ENCODE measurements at places on chromosomes 1 and 21. TPM values are rescaled to one million over a fixed set of nuclear protein-coding genes. Genes with fewer than 3 reads are reported as not detected.

DNA sequence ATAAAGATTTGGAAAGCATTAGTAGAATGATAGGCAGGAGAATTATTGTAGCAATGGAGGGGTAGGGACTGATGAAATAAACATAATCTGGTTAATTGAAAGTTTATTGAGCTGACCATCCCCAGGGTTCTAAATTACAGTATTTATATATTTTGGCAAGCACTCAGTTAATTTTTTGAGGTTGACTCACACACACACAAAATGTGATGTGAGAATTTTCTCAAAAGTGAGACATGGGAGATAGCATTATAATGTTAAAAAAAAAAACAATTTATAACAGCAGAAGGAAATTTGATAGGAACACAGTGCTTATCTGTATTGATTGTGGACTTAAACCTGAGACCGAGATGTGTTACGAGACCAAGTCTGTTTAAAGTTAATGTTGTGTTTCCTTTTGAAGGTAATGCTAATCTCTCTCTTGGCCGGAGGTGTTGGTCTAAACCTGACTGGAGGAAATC, 24.6 kb downstream of the TRIM45 start:
- DNase-seq: no peak
- no peak overlapping the region for H3K27ac ChIP-seq
- H3K4me3 ChIP-seq: no peak overlapping the region
- H3K4me1 ChIP-seq: peaks cover 17% of the 10 kb centered on the region
- no peaks in the 10 kb centered on the region for H3K27me3 ChIP-seq
- peaks cover 72% of the 10 kb centered on the region for H3K36me3 ChIP-seq

DNA sequence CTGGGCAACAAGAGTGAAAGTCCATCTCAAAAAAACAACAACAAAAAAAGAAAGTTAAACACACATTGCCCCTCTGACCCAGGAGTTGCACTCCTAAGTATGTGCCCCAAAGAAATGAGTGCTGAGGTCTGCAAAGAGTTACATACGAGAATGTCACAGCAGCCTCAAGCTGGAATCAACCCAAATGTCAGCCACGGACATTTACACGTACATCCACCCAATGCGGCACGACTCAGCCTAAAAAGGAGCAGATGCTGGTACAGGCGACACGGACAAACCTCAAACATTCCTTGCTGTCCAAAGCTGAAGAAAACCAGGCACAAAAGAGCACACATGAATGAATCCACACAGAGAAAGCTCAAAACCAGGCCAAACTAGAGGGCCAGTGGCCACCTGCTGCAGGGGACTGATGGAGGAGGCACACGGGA, 46.8 kb upstream of the ECE1 start:
- peaks cover 83% of the 10 kb centered on the region for H3K4me1 ChIP-seq
- peaks cover 28% of the 10 kb centered on the region for H3K36me3 ChIP-seq
- DNase-seq: no peak
- peak overlapping the region; percentile 7 for H3K27ac ChIP-seq
- no peak overlapping the region for H3K4me3 ChIP-seq
- no peaks in the 10 kb centered on the region for H3K27me3 ChIP-seq

DNA sequence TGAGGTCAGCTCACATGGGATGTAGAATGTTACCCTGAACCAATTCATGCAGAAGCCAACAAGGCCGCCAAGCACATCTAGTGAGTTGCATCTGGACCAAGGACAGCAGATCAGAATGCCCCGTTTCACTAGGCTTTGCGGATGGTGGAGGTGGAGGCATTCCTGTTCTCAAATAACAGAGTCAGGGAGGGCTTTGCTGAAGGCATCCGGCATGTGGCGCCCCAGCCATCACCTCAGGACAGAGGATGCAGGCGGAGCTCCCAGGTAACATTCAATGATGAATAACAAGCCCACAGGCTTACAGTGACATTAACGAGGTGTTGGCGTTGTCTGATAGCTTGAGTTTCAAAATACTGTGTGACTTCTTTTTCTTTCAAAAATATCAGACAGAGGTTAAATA, 476.2 kb downstream of the CAMTA1 start:
- DNase-seq: peak; percentile 27
- peaks cover 2% of the 10 kb centered on the region for H3K27me3 ChIP-seq
- H3K4me1 ChIP-seq: no peaks in the 10 kb centered on the region
- no peaks in the 10 kb centered on the region for H3K36me3 ChIP-seq
- no peak overlapping the region for H3K4me3 ChIP-seq

GRCh38 chr1:235887676-235888075, 21.0 kb upstream of the LYST start:
- DNase-seq: no peak
- H3K27me3 ChIP-seq: no peaks in the 10 kb centered on the region
- H3K36me3 ChIP-seq: peaks cover 1% of the 10 kb centered on the region
- peak overlapping the region; percentile 92 for H3K27ac ChIP-seq

DNA sequence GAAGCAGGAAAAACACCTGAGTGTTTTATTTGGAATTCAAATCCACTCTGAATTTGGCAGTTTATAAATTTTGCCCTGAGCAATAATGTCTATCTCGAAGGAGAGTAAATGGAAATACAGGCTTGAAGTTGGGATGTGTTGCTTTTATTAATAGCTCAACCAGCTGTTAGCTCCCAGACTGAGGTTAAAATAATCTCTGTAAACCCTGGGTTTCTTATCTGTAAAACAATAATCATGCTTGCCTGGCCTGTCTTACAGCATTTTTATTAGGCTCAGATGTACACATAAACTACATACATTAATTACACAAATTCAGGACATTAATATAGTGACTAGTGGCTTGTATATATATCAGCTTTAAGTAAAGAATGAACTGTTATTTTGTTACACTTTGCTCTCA, 148.5 kb downstream of the GALNT2 start:
- no peak overlapping the region for H3K27ac ChIP-seq
- no peak overlapping the region for H3K4me3 ChIP-seq
- no peaks in the 10 kb centered on the region for H3K27me3 ChIP-seq
- H3K36me3 ChIP-seq: peaks cover 23% of the 10 kb centered on the region

DNA sequence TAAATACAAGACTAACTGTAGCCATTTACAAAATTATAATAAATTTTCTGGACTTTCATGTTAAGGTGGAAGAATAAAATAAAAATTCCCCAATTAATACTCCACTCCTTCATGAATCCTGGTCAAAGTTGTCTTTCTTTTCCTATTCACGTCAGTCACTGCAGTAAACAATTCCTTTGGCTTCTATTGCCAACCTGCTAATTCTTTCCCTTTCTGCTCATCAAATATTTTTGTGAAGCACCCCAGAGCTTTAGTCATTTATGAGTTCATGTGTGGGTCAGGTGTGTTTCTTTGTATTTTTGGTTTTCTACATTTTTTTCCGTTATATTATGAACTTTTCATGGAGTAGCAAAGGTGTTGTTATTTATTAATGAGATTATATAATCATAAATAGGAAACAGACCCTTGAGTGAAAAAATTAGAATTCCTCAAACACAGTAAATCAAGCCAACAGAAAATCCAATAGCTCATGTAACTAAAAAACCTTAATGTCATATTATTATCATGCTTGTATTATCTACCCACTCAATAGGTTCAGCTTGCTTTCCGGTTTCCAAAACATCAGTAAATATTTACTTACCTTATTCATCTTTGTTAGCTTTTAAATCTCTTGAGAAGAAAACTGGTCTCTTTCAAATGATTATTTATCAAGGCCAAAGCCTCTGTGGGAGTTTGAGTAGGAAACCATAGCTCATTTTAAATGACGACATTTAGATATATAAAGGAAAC, 29.6 kb upstream of the PLA2G4A start:
- H3K27ac ChIP-seq: no peak overlapping the region
- DNase-seq: no peak
- H3K4me3 ChIP-seq: no peak overlapping the region
- peaks cover 3% of the 10 kb centered on the region for H3K27me3 ChIP-seq
- H3K36me3 ChIP-seq: no peaks in the 10 kb centered on the region
- H3K4me1 ChIP-seq: no peaks in the 10 kb centered on the region

GRCh38 chr1:63651161-63651701, 58.0 kb downstream of the PGM1 start:
- peak overlapping the region; percentile 64 for H3K4me3 ChIP-seq
- H3K27me3 ChIP-seq: no peaks in the 10 kb centered on the region
- peak overlapping the region; percentile 90 for H3K27ac ChIP-seq
- peaks cover 29% of the 10 kb centered on the region for H3K4me1 ChIP-seq
- peaks cover 55% of the 10 kb centered on the region for H3K36me3 ChIP-seq

- no peak overlapping the region for H3K27ac ChIP-seq
- peaks cover 6% of the 10 kb centered on the region for H3K4me1 ChIP-seq
- no peaks in the 10 kb centered on the region for H3K36me3 ChIP-seq
These were observed 32.5 kb upstream of the HMCN1 start for GRCh38 chr1:185701650-185702049.

GRCh38 chr1:241701483-241702295, 49.6 kb downstream of the WDR64 start:
- H3K4me3 ChIP-seq: no peak overlapping the region
- peaks cover 3% of the 10 kb centered on the region for H3K4me1 ChIP-seq
- no peaks in the 10 kb centered on the region for H3K27me3 ChIP-seq
- no peaks in the 10 kb centered on the region for H3K36me3 ChIP-seq
- DNase-seq: peak; percentile 40

DNA sequence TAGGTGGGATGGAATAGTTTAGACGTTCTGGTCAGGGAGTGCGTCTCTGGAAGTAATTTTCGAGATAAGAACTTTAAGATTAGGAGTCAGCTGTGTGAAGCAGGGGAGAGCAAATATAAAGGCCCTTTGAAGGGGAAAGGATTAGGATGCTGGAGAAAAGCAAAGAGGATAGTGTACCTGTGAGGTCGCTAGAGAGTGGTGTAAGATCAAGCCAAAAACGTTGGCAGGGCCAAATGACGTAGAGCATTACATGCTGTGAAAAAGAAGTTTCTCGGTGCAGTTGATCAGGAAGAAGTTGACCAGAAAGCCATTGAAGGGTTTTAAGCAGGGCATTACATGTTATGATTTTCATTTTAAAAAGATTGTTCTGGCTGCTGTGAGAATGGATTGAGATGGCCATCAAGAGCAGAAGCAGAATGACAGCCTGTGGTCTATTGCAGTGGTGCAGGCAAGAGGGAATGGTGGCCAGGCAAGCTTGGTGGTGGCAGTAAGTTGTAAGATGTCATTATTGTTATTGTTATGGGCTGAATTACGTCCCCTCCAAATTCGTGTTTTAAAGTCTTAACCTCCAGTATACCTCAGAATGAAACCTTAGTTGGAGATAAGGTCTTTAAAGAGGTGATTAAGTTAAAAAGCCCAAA, 113.6 kb upstream of the KIF26B start:
- DNase-seq: no peak
- no peak overlapping the region for H3K27ac ChIP-seq
- H3K4me1 ChIP-seq: no peaks in the 10 kb centered on the region
- no peak overlapping the region for H3K4me3 ChIP-seq
- no peaks in the 10 kb centered on the region for H3K36me3 ChIP-seq
- no peaks in the 10 kb centered on the region for H3K27me3 ChIP-seq

DNA sequence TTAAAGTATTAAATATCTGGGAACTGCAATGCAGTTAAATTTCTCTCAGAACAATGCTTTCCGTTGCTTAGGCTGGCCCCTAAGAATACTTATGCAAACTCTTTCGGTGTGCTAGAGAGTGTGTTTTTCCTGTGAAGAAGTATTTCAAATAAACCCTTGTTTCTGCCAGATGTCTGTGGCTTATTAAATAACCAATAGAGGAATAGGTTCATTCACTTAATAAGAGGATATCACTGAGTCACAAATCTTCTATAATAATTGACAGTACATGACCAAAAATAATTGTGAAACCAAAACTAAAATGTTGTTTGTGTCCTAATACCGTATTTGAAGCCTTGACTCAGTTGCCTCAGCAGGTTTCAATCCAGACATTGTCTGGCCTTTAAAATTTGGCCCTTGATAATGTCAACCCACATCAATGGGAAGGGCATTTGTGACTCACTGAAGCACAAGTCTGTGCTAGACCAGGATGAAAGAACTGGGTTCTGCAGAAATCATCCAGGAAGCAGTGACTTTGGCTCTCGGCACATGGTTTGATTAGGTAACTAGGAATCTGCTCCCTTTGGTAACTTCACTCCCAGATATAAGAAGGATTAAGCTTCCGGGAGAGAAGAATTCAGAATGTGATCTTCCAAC, 104.2 kb upstream of the BARHL2 start:
- peaks cover 8% of the 10 kb centered on the region for H3K27me3 ChIP-seq
- H3K36me3 ChIP-seq: no peaks in the 10 kb centered on the region
- H3K4me1 ChIP-seq: no peaks in the 10 kb centered on the region

GRCh38 chr1:89454845-89455521, 69.6 kb upstream of the LRRC8B start:
- H3K36me3 ChIP-seq: no peaks in the 10 kb centered on the region
- peaks cover 23% of the 10 kb centered on the region for H3K4me1 ChIP-seq
- peaks cover 38% of the 10 kb centered on the region for H3K27me3 ChIP-seq
- no peak overlapping the region for H3K27ac ChIP-seq
- peak; percentile 91 for DNase-seq

DNA sequence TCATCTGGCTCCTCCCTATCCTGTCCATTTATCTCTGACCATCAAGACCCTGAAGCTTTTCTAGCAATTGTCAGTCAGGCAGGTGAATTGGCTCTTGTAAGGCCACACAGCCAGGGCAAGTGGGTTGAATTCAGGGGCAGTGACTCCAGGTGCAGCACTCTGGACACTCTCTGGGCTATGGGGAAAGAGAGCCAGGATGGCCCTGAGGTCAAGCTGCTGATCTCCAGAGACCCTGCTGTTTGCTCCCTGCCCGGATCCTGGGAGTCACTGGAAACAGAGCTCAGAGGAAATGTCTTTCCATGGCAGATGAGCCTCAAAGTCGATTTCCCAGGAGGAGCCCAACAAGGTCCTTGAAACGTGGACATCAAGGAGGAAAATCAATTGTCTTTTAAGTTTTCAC, 184.4 kb downstream of the C1orf94 start:
- no peak overlapping the region for H3K27ac ChIP-seq
- H3K36me3 ChIP-seq: no peaks in the 10 kb centered on the region
- no peaks in the 10 kb centered on the region for H3K4me1 ChIP-seq
- DNase-seq: no peak

GRCh38 chr1:201649761-201650622, 111.1 kb downstream of the NAV1 start:
- no peaks in the 10 kb centered on the region for H3K36me3 ChIP-seq
- peaks cover 50% of the 10 kb centered on the region for H3K27me3 ChIP-seq
- no peak overlapping the region for H3K27ac ChIP-seq
- DNase-seq: no peak
- H3K4me1 ChIP-seq: no peaks in the 10 kb centered on the region
- H3K4me3 ChIP-seq: no peak overlapping the region

- no peak overlapping the region for H3K4me3 ChIP-seq
- no peak overlapping the region for H3K27ac ChIP-seq
- no peaks in the 10 kb centered on the region for H3K36me3 ChIP-seq
- no peaks in the 10 kb centered on the region for H3K4me1 ChIP-seq
- H3K27me3 ChIP-seq: no peaks in the 10 kb centered on the region
- no peak for DNase-seq
These were observed 150.6 kb upstream of the HOOK1 start for GRCh38 chr1:59664166-59664565.

DNA sequence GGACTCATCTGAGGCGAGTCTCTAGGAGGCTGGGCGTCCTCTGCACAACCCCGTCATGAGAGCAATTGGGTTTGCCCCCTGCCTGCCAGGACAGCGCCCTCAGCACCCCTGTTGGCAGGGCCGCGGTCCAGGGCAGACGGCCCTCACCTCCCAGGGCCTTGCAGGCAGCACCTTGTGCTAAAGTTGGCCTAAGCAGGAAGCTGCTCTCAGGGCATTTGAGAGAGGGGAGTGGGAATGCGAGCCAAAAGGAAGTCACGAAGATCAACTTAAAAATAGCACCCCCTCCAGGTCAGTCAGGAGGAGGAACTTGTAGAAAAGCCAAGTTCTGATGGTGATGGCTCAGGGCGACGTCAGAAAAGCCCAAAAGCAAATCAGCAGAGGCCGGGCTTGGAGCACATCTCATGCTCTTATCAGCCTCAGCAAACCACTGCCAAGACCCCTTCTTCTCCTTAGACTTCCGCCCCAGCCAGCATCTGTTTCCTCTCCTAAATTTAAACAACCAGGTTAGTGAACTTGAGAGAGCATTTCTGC, 12.6 kb upstream of the ADORA3 start:
- peak overlapping the region; percentile 81 for H3K27ac ChIP-seq
- H3K4me1 ChIP-seq: peaks cover 49% of the 10 kb centered on the region
- peak overlapping the region; percentile 59 for H3K4me3 ChIP-seq
- no peaks in the 10 kb centered on the region for H3K36me3 ChIP-seq

SEMA4A gene
- 12.1 TPM for total RNA-seq

SUSD4 gene
- total RNA-seq: not detected

Measured in activated CD4-positive, alpha-beta T cell treated with anti-CD3 and anti-CD28 coated beads, Interleukin-2, amount 10 ng/mL, durations not matched to agents 24 days and 14 days (primary cell).